ENCODE measurements at places on chromosomes 5 and 9.

GRCh38 chr5:24642022-24642421 lies 2.8 kb downstream of the CDH10 start:
- DNase-seq = no peak

DNA sequence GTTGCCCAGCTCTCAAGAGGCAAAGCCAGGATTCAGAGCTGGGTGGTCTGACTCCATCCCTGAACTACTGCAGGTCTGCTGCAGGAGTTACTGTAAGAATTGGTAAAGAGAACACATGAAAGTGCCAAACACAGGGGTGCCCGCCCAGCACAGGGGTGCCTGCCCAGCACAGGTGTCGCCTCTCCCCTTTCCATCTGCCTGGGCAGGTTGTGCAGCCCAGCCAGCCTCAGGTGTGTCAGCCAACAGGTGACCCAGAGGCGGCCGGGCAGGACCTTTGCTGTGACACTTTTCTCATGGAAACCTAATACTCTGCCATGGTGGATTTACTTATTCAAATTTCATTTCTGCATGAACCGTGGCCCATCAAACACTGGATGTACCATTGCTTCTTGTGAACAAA lies 289.7 kb upstream of the IRX4 start:
- DNase-seq = no peak

DNA sequence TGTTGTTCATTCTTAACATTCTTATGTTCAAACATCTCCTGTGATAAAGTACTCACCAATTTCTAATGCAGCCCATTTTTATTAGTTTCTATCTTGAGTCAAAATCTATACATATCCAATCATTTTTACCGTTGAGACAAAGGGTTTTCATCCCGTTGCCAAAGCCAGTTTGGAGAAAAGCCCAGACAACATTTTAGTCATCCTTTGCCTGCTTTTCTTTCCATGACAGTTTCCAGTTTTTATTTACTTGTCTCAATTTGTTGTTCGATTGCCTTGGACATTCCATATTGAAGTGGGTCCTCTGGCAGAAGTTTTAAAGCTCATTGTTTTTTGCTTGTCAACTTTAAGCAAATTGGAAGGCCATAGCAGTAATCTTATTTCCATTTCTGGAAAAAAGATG lies 123.9 kb downstream of the RAB3C start:
- DNase-seq = no peak

GRCh38 chr5:173809014-173809413 lies 79.1 kb upstream of the CPEB4 start:
- DNase-seq = no peak

- DNase-seq = no peak
These were observed 527.2 kb downstream of the NR2F1-AS1 start for GRCh38 chr5:93053825-93054224.

DNA sequence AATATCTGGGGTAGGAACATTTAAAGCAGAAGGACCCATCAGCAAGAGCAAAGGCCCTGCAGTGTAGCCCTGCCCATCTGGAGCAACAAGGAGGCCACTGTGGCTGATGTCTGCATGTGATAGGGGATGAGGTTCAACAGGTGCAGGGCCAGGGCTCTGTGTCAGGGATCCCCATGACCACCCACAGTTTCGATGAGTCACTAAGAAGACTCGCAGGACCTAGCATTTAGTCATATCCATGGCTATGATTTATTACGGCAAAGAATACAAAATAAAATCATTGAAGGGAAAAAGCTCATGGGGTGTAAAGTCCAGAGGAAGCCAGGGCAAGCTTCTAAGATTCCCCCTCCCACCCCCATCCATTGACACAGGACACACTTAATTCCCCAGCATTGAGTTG lies 188.6 kb downstream of the ADGRV1 start:
- DNase-seq = no peak

- no peak for DNase-seq
These were observed 1.6 kb upstream of the SETX start for GRCh38 chr9:132356324-132356924.

All from CD4-positive, alpha-beta T cell treated with Interleukin-12 subunit alpha and Interleukin-12 subunit beta, for 1 hour (primary cell).